Stimulated activated naive B cell treated with anti-CD40 and anti-IgM and Interleukin-4, amounts not matched to agents 10 μg/mL and 1 μg/mL and 100 μg/mL, for 72 hours (primary cell): ENCODE measurements at places on chromosomes 2 and 18.

DNA sequence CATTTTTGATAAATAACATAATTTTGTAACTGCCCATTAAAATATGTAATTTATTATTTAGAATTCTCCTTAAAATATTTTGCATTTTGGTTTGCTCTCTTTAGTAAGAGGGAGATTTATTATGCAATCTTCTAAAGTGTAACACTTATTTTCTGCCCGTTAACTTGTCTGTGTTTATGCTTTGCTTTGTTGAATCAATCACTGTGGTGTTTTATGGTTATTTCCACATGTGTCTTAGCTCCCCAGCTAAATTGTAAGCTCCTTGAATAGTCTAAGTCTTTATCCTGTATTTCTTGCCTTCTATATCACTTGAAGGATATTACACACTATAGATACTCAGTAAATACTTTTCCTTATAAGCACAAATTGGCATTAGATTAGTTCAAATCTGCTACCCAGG lies 166.6 kb upstream of the SPRED2 start:
- no peak for DNase-seq

- no peak for DNase-seq
Observed at GRCh38 chr18:58458304-58458703, 170.6 kb downstream of the ALPK2 start.

- peak; percentile 34 for DNase-seq
Observed at GRCh38 chr2:70145851-70146739, 44.7 kb downstream of the C2orf42 start.

DNA sequence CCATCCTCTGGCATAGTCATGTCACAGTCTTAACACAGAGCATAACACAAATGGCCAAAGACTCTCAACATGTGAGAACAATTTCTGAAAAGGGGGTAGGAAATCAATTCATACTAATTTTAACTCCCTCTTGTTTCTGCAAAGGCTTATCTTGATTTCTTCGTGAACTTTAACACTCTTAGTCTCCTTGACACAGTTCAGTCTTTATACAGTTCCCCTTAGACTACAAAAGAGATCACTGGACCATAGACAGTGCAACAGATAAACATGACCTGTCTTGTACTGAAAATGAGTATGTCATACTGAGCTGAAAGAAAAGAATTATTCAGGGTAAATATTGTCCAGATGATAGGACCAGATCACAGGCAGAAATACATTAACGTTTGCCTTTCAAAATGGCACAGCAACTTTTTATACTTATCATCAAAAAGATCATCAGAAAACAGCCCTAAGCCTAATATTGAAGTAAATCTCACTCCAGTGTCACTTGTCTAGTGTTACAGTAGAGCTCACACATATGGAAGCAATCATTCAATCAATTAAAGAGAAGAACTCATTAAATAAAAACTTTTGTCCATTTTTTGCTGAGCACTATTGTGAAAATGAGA lies 56.4 kb upstream of the VRK2 start:
- DNase-seq: no peak

GRCh38 chr2:61090386-61090921 lies 24.8 kb downstream of the SANBR start:
- no peak for DNase-seq

- no peak for DNase-seq
Observed at GRCh38 chr2:74379851-74380789, at the start of gene DCTN1. DCTN1 (minus strand) TSS chr2:74380311; CDS start chr2:74380037, 274 bp downstream.

GRCh38 chr18:46169464-46169941 lies 65.3 kb downstream of the HAUS1 start:
- DNase-seq: no peak

DNA sequence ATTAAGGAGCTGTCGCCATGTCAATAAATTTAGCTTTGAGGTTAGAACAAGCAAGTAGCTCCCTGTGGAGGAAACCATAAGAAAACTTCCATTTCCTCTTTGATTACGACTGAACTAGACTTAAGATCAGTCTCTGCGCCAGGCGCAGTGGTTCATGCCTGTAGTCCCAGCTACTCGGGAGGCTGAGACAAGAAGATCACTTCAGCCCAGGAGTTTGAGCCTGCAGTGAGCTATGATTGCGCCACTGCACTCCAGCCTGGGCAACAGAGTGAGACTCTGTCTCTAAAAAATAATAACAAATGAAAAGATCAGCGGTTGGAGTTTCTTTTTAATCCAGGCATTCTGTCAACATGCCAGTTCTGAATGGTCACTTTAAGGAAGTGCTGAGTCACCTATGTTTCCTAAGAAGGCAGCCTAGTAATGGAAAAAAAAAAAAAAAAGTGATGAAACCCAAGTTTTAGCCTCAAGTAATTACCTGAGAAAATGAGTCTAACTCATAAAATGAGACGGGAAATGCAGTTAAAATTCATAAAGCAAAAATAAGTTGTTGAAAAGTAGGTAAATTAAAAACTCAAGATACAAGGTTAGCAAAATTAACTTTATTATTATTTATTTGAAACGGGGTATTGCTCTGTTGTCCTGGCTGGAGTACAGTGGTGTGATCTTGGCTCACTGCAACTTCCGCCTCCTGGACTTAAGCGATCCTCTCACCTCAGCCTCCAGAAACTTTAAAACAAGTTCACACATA lies 10.2 kb downstream of the C18orf32 start:
- peak; percentile 41 for DNase-seq

DNA sequence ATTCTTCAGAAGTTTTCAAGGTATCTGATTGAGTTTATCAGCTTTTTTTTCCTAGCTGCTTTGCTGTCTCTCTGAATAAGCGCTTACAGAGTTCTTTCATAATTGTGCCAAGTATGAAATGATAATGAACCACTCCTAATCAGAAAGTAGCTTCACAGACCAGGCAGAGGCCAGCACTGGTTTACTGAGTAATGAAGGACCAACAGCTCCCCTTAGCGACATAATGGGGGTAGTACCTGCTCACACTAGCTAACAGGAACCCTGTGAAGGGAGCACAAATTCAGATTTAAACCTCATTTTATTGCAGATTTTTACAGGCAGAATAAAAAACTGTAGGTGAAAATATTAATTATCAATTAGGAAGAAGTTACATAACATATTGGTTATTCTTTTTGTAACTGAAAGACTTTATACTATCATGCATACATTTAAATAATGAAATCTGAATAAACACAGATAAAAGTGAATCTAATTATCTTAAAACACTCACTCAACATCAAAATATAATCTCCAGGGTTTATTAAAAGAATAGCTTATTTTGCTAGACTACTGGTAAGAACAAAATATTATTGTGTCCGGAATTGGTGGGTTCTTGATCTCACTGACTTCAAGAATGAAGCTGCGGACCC lies 53.7 kb upstream of the LRRC30 start:
- peak; percentile 2 for DNase-seq

- no peak for DNase-seq
Observed at GRCh38 chr2:148814143-148814859, 60.7 kb upstream of the KIF5C start.

DNA sequence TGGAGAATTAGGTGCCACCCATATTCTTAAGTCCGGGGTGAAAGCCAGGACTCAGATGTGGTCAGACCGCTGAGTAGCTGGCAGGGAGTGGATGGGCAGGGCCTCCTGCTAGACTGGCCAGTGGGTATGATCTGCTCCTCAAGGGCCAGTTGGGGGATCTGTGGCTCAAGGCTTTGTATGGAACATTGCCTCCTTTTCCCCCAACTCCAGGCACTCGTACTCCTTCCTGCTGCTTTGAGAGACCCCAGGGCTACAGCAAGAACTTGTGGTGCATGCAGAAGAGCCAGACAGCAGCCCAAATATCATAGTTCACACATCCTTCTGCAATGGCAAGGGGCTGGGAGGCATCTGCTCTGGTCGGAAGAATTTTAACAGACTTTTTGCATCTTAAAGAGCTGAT lies 61.7 kb downstream of the PDCL3 start:
- no peak for DNase-seq

DNA sequence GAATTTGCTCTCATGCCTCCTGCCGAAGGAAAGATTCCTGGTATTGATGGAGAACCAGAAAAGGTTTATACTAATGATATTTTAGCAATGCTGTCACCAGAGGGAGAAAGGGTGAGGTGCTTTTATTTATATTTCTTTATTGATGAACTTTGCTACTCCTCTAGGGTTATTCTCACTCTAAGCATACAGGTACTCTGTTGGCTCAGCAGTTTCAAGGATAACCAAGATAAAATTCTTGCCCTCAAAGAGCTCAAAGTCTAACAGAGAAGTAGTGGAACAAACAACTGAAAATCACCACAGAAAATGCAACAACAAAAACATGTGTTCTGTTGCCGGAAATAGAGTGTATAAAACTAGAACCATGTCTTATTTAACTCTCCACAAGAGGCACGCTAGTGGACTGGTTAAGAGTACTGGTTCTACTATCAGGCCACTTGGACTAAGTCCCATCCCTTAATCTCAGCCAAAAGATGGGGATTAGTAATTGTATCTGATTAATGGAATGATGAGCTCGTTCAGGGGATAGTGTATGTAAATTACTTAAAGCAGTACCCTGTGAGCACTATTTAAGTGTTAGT lies 103.6 kb downstream of the DNAH6 start:
- no peak for DNase-seq
